ENCODE measurements at places on chromosomes 12 and 14.
A peak's percentile ranks its signal among the peaks of the same experiment; 100 is the strongest.

GRCh38 chr12:76927170-76927784, 48.5 kb upstream of the CSRP2 start:
- DNase-seq: no peak

GRCh38 chr14:75141967-75142366, 15.1 kb upstream of the NEK9 start:
- DNase-seq: peak; percentile 3

DNA sequence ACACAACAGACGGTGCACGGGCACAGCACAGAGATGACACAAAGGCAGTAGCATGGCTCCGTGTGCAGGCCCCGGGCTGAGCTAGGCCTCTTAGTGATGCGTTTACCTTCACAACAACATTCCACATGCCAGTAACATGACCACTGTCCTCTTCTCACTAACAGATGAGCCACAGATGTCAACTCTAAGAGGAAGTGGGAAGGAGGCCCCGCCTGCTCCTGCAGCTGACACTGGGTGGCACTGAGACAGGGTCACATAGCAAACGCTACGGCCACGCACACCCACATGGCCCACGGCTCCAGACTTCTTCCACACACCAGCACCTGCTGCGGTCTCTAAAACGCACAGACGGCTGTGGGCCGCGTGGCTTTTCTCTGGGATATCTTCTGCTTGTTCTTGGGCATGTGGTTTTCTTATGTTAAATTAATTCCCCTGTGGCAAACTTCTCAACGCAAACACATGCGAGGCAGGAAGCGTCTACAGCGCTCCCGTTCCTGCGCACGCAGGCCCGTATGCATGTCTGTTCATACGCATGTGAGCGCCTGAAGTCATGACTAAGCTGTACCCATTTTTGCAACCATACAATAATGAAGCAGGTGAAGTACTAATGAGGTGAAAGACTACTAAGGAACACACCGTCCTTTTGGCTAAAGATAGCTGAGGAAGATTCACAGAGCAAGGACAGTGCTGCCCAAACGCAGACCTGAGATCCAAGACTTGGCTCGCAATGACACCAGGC, 26.8 kb downstream of the AMN start:
- no peak for DNase-seq

DNA sequence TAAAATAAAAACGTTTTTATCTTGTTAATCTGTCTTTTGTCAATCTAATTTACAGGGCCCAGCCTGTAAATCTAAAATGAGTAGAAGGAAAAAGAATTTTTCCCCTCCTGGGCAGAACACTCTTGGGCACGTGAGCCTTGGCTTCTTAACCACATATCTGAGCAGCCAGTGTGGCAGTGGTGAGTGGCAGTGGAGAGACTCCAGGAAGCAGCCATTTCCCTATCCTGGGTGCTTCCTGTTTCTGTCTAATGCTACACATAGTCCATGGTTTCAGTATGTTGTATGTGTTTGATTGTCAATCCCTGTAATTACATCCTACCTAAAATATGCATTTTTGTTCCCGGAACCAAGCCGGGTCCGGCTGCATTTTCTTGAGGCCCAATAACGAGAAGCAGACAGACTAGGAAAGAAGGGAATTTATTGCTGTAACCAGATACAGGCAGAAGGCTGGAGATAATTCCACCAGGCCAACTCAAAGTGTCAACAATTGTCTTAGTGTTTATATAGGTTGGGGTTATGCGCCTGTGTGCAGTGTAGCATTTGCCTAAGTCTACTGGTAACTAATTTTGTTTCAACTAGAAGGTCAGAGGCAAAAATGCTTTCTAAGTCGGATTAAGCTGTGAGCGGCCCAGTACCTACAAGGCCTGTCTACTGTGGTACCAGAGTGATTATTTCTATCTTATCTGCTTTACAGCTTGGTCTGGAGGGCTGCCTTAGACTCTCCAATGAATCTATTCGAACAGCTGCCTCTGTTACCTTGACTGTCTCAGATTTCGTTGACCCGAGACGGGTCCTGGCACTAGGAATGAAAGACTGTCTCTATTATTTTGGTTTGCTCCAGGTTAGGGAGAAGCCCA, 82.4 kb upstream of the RESF1 start:
- no peak for DNase-seq

GRCh38 chr14:30180219-30180618, 252.6 kb upstream of the PRKD1 start:
- no peak for DNase-seq

- DNase-seq: no peak
These were observed 283.2 kb downstream of the NUAK1 start for GRCh38 chr12:105855361-105856047.

DNA sequence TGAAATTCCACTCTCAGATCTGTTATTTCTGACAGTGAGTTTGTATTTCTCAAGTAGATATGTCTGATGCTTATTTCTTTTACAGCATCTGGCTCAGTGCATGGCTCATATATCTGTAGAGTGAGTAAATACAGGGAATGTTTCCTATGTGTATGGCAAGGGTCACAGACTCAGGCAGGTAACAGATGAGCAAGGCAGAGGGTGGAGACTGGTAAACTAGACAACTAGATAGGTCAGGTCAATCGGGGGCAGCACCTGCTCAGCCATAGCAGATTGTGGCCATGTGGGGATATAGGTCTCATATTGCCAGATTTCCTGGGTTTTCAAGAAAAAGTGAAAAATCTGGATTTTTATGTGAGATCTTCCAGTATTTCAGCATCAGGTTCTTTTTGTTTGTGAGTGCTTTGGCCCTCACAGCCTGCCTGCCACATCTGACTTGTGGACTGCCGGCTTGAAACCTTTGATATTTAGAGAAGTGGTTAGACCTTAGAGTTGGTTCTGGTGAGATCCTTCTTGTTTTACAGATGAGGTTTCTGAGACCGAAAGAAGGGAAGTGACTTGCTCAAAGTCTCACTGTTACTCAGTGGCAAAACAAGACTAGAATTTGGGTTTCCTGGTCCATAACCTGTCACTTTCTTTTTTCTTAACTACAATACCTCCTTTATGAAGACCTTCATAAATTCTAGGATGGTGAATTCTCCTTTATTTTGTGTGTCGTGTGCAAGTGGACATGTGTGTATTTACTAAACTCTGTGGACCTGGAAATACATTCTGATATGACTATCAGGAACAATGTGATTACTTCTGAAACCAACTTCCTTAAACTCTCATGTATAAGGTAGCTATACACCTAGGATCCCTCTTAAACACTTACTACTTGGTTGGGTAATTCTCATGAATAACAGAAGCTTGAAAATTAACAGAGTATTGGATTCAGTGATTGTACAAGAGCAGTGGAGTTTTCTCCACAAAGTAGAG, 34.4 kb downstream of the PROX2 start:
- DNase-seq: no peak

All from NCI-H345 (cell line).